ENCODE measurements at places on chromosomes 1 and 21.

DNA sequence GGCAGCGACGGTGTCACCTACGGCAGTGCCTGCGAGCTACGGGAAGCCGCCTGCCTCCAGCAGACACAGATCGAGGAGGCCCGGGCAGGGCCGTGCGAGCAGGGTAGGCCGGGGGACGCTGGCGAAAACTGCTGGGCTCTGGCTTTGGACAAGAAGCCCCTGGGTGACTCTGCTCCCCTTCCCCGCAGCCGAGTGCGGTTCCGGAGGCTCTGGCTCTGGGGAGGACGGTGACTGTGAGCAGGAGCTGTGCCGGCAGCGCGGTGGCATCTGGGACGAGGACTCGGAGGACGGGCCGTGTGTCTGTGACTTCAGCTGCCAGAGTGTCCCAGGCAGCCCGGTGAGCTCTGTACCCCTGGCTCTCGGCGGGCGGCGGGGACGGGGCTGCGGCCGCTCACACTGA lies 24.0 kb downstream of the AGRN start:
- no peak for DNase-seq

GRCh38 chr1:41566969-41567368 lies 82.5 kb upstream of the EDN2 start:
- no peak for DNase-seq

GRCh38 chr1:156641761-156642264 lies at the start of gene BCAN:
Gene BCAN, plus strand, starts transcription at chr1:156642117. Its CDS starts 3,938 bp downstream, at chr1:156646055.
- no peak for DNase-seq

DNA sequence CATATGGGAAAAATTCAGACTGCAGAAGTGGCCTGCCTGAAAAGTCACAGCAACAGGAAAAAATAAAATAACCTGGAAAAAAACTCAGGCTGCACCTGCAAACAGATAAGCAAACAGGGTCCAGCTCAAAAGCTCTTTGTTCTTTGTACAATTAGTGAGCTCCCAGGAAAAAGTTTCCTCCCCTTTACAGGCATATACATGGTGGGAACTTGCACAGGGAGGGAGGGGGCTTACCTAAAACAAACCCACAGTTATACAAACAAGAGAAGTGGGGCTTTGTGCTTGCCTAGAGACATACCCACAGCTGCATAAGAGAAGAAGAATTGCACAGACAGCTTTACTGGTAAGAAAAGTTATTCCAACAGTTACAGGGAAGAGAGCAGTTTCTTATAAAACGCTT lies 31.7 kb upstream of the COG2 start:
- no peak for DNase-seq

DNA sequence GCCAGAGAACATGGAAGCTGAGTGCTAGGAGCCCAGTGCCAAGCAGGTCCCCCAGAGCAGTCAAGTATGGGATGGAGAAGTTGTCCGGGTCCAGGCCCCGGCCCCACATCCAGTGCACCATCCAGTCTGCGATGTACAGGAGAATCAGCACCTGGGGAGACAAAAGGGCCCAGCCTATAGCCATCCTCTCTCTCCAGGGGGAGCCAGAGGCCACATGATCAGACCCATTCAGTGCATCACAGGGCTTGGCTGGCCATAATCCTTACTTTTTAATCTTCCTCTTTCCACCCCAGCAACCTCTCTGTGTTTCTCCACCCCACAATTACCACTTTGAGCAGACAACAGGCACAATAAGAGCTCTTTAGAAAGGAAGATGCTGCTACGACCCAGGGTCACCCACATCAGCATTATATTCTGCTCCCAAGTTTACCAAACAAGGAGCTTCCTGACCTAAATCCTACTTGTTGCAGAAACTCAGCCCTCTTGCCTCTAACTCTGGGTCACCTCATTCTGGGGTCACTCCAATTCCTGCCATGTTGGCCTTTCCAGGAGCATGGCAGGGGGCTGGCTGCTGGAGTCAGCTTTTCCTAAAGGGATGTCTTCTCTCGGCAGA lies 16.4 kb upstream of the RAB29 start:
- DNase-seq: peak; percentile 81

GRCh38 chr1:147086129-147086528 lies 86.1 kb downstream of the PRKAB2 start:
- DNase-seq: no peak

DNA sequence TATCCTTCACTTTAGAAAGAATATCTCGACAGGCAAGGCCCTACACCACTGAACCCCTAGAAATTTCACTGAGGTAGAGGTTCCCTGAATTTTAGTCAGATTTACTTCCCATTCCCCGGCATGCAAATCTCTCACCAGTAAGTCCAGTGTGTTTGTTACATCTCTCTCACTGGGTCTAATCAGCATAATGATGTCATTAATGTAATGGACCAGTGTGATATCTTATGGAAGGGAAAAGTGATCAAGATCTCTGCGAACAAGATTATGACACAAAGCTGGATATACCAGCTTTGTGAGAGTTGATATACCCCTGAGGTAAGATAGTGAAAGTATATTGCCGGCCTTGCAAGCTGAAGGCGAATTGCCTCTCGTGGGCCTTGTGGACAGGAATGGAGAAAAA lies 7.9 kb downstream of the RNU11 start:
- DNase-seq: no peak

DNA sequence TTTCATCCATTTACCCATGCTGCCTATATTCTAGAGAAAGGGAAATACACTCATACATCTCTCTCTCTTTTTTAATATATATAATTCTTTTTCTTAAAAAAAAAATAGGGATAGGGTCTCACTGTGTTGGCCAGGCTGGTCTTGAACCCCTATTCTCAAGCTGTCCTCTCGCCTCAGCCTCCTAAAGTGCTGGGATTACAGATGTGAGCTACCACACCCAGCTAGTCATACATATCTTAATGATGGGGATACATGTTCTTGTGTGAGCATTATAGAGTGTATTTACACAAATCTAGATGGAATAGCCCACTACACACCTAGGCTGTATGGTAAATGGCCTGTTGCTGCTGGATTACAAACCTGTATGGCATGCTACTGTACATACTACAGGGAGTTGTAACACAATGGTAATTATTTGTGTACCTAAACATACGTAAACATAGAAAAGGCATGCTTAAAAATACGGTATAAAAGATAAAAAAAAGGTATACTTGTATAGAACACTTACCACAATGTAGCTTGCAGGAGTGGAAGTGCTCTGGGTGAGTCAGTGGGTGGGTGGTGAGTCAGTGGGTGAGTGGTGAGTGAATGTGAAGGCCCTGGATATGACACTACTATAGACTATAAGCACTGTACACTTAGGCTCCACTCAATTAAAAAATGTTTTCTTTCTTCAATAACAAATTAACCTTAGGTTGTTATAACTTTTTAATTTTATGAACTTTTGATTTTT lies 72.9 kb downstream of the IVNS1ABP start:
- DNase-seq: peak; percentile 3

- DNase-seq: peak; percentile 64
These were observed 8.3 kb downstream of the SHISA4 start for GRCh38 chr1:201896951-201897391.

DNA sequence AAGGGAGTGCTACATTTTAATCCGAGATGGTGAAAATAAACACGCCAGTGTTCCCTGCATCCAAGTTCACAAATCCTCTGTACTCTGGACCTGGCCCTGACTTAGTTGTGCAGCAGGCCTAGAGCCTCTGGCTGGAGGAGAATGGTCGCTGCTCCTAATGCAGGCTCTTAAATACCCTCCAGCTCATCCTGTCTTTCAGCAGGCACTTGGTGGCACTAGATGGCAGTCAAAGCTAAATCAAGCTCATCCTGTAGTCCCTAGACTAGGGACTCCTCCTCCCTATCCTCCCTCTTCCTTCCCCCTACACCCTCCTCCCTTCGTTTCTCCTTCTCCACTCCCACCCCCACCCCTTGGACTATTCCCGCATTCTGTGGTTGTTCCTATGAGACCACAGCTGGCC lies 41.6 kb upstream of the MTR start:
- peak; percentile 36 for DNase-seq

GRCh38 chr21:45545691-45546531 lies 3.7 kb upstream of the SLC19A1 start:
- DNase-seq: no peak

DNA sequence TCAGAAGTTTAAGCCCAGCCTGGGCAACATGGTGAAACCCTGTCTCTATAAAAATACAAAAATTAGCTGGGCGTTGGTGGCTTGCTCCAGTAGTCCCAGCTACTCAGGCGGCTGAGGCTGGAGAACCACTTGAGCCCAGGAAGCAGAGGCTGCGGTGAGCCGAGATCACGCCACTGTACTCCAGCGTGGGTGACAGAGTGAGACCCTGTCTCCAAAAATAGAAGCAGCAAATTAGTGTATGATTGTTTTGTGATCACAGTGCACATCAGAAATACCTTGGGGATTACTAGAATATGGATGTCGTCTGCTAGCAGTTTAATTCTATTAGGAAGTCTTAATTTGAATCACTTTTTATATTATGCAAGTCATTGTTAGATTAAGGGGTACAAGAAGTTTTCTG lies 59.0 kb downstream of the ZBTB17 start:
- no peak for DNase-seq

All from Calu3 (cell line).